ENCODE measurements at places on chromosomes 16 and 17.
A peak's percentile ranks its signal among the peaks of the same experiment; 100 is the strongest.

DNA sequence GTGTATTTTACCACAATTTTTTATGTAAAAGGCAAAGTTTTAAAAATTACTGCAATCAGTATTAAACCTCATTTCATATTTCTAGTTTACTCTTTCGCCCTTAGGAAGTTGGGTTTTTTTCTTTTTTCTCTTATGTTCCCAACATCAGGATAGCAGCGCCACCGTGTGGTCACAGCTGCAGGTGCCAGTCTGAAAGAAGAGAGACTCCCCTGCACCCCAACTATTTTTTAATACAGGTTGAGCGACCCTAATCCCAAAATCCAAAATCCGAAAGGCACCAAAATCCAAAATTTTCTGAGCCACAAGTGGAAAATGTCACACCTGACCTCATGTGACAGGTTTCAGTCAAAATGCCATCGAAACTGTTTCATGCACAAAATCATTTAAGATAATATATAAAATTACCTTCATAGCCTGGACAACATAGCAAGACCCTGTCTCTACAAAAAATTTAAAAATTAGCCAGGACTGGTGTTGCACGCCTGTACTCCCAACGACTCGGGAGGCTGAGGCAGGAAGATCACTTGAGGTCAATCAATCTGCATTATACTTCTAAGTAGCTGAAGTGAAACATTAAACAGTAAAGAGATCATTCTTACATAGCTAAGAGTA is 21.8 kb upstream of the ASGR2 start:
- peak; percentile 51 for DNase-seq

GRCh38 chr16:57755726-57756423 is 20.3 kb downstream of the KATNB1 start:
- DNase-seq = no peak

GRCh38 chr17:43917348-43918025 is 10.2 kb upstream of the MPP2 start:
- DNase-seq = no peak

GRCh38 chr17:77437017-77437416 is 296.2 kb downstream of the SEC14L1 start:
- no peak for DNase-seq

GRCh38 chr16:50351116-50351515 is 17.7 kb downstream of the BRD7 start:
- DNase-seq = no peak

GRCh38 chr16:85995541-85996423 is 96.8 kb downstream of the IRF8 start:
- DNase-seq = no peak

DNA sequence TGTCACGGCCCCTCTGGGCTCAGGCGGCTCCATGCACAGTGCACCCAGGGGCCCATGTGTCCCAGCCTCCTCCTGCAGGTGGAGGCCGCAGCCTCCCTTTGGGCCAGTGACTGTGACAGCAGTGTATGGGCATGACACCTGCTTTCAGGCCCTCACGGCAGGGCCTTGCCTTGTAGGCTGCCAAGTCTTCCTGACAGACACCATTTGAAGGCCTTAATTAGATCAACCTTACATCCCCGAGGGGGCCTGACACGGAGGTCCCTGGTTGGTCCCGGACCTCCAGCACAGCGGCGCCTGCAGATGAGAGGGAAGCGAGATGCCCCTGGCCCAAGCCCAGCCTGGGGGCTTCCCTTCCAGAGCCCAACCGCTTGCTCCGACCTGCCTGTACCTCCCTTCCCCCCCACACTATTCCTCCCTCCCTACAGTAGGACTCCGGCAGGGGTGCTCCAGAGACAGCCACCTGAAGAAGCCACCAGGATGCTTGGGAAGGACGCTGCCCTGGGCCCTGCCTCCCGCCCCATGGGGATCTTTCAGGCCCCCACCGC is 31.9 kb downstream of the BAIAP2 start:
- no peak for DNase-seq

DNA sequence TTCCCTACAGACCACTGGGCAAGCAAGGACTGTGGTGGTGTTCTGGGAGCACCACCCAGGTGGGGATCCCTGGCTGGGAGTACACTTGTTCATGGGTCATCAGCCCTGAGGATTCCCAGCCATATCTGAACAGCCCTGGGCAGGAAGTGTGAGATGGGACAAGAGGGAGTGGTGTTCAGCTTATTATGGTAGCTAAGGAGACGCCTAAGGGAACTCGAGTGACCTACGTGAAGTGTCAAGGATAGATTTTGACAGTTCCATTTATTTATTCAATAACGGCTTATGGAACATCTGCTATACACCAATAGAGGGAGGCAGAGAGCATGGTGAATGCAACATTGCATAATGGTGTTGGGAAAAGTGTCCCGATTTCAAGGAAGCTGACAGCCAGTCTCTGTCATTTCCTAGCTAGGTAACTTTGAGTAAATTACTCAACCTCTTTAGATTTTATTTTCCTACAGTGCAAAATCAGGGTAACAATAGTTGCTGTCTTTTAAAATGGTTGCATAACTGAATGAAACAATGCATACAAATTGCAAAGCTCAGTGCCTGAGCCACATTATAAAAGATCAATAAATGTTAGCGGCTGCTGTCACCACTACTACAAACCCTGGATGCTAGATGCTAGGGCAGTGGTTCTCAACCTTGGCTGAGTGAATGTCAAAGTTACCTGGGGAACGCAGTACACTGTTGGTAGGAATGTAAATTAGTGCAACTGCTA is 534.1 kb downstream of the GRIN2A start:
- DNase-seq = no peak

DNA sequence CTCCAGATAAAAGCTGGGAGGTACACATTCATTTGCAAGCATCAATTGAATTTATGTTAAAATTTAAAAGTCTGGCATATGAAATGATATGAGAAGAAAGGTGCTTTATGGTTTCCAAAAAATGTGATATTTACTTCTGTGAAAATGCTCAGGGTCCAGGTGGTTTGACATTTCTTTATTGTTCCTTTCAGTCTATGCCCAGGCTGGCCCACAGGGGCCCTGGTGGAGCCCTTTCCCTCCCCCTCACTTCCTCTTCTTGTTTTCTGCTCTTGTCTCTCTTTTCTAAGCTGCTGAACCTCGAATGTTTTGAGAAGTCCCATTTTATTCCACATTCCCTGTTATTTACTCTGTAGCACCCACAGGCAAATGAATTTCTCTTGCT is 127.8 kb downstream of the HS3ST3B1 start:
- DNase-seq = no peak
